ENCODE measurements at places on chromosomes 12 and 14.

- DNase-seq = no peak
Measured at GRCh38 chr12:101490286-101490920, 15.3 kb downstream of the SPIC start.

DNA sequence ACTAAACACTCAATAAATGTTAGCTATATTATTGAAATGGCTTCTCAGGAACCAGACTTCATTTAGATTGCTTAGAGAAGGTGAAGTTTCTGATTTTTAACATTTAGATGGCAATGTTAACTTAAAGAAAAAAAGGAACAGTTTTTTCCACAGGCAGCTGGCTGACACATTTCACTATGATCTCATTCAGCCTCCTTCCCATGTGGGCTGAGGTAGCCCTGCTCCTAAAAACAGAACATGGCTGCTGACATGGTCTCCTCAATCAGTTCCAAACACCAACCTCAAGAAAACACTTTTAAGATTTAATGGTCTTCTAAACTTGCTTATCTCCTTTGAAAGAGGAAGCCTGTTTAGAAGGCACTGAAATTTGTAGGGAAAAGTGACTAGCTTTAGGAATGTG lies 23.8 kb downstream of the GNS start:
- DNase-seq = no peak

GRCh38 chr12:5796171-5796958 lies 148.7 kb downstream of the ANO2 start:
- no peak for DNase-seq

DNA sequence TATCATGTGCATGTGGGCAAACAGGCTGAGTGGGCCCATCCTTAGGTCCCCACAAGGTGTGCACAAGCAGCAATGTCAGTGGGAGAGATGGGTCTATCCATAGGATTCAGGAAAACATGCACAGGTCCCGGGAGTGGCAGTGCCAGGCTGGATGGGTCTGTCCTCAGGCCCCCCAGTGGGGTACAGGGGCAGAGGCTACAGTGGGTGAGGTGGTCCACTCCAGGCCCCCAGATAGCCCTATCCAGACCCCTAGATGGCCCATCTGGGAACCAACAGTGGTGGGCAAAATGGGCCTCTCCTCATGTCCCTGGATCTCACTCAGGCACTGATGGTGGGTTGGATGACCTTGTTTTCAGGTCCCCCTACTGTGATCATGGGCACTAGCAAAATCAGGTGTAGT lies 277.8 kb upstream of the SYT1 start:
- DNase-seq = no peak

- no peak for DNase-seq
Measured at GRCh38 chr12:6311822-6312528, 1.5 kb downstream of the PLEKHG6 start.

DNA sequence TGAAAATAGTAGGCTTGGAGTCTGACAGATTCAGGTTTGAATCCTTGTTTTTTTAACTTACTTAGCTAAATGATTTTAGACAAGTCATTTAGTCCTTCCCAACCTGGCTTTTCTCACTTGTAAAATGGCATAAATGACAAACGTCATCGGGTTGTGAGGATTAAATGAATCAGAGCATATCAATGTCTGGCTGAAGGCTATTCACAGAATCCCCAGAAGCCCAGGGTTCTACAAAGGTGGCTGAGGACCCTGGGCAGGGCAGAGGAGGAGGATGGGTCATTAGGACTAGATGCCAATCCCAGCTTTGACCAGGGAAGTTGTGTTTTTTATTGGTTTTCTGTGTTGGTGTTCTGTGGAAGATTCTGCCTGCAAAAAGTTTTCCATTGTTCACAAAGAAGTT lies 7.6 kb upstream of the PTPRB start:
- no peak for DNase-seq

- DNase-seq = no peak
Measured at GRCh38 chr12:82008251-82008650, 249.1 kb upstream of the PPFIA2 start.

Measured in stimulated activated CD8-positive, alpha-beta memory T cell treated with anti-CD3 and anti-CD28 coated beads, Interleukin-7, amount 100 ng/mL, for 4 hours (primary cell).